ENCODE measurements at places on chromosomes 12 and 14.

DNA sequence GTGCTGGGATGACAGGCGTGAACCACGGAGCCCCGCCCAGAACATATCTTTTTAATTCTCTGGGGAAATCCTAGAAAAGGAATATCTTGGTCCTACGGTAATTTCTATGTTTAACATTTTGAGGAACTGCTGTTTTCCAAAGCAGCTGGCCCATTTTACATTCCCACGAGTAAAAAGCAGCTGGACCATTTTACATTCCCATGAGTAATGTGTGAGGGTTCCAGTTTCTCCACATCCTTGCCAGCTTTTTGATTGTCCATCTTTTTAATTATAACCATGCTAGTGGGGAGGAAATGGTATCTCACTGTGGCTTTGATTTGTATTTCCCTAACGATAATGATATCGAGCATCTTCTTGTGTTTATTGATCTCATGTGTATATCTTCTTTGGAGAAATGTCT, 4.4 kb upstream of the P2RX4 start:
- no peak overlapping the region for H3K4me3 ChIP-seq
- H3K27ac ChIP-seq: no peak overlapping the region
- H3K36me3 ChIP-seq: no peaks in the 10 kb centered on the region
- H3K4me1 ChIP-seq: peaks cover 7% of the 10 kb centered on the region
- no peak for DNase-seq
- H3K27me3 ChIP-seq: no peaks in the 10 kb centered on the region

- no peak for DNase-seq
- H3K4me3 ChIP-seq: no peak overlapping the region
- H3K27ac ChIP-seq: no peak overlapping the region
Measured at GRCh38 chr12:109595321-109595902, 21.8 kb downstream of the MVK start.

DNA sequence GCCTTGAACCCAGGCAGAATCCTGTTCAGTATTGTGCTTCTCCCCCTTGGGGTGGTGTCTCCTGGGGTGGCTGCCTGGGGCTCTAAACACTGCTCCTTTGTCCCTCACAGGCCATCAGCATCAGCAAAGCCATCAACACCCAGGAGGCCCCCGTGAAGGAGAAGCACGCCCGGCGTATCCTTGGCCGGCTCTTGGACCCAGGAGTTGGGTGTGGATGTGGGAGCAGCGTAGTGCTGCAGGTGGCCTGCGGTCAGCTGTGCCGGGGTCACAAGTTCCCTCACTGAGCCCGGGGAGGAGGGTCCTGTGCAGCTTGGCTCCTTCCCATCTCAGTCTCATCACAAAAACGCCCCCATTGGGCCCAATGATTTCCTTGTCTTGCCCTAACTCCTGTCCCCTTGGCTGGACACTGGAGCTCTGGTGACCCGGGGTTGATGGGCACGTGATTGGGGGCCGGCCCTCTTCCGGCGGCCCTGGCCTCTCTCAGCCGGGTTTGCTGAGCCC, 12.7 kb downstream of the HIP1R start:
- H3K4me3 ChIP-seq: no peak overlapping the region
- no peaks in the 10 kb centered on the region for H3K27me3 ChIP-seq
- no peak for DNase-seq
- H3K36me3 ChIP-seq: peaks cover 2% of the 10 kb centered on the region

DNA sequence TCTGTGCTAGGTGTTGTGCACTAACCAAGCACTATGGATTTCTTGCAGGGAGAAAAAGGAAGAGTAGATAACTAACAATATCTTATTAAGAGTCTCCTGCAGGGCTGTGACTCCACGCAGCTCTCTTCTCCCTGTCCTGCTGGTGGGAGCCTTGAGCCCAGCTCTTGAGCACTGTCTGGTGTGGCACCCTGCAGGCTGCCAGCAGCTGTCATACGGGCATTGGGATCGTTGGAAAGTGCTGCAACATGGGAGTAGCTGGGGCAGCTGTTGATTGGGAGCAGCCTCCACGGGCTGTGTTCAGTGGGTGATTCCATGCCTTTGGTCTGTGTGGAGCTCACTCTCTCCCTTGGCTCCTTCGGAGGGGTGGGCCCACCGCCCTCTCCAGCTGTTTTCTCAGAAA, 125.3 kb downstream of the FBXL14 start:
- H3K4me3 ChIP-seq: no peak overlapping the region
- H3K36me3 ChIP-seq: no peaks in the 10 kb centered on the region
- no peaks in the 10 kb centered on the region for H3K27me3 ChIP-seq
- no peak overlapping the region for H3K27ac ChIP-seq
- H3K4me1 ChIP-seq: peaks cover 8% of the 10 kb centered on the region
- no peak for DNase-seq

DNA sequence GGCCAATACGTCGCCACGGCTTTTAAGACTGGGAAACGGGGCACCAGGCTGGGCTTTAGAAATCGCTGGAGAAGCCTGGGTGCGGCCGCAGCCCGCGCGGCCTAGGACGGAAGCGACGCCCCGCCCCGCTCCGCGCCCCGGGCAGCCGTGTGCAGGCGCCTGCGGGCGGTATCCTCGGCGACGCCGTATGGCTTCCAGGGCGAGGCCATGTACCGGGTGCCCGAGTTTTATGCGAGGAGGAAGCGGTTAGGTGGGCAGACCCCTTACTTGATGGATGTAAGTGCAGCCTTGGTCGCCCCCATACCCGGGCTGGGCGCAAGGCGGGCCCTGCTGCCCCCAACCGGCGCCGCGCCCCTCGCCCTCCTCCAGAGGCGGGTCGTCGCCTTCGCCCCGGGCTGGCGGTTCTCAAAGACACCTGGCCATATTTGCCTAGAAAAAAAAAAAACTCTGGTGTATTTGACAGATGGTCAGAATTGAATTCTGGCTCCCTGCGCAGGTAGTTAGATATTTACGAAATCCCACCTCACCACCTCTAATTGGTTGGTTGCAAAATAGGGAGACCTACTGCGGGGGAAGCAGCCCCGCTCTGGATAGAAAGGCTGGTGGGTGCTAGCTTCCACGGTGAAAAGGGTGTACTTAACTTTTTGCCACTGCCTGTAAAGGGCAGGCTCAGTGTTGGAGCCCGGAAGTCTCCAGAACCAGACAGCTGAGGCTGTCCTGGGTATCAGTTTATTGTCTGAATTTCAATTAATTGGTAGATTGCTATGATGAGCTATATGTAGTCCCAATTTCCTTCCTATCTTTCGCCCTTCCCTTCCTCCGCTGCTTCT, at the start of gene PPP1R36:
PPP1R36 (plus strand) TSS at position 171 of the 830 bp plus-strand sequence; CDS start at position 208, 37 bp downstream.
- H3K4me1 ChIP-seq: no peaks in the 10 kb centered on the region
- DNase-seq: peak; percentile 42
- no peaks in the 10 kb centered on the region for H3K36me3 ChIP-seq
- H3K4me3 ChIP-seq: peak within 1 kb of the TSS; percentile 52
- no peaks in the 10 kb centered on the region for H3K27me3 ChIP-seq
- no peak within 1 kb of the TSS for H3K27ac ChIP-seq

- no peak overlapping the region for H3K4me3 ChIP-seq
- DNase-seq: no peak
- H3K27me3 ChIP-seq: no peaks in the 10 kb centered on the region
- peaks cover 6% of the 10 kb centered on the region for H3K4me1 ChIP-seq
- peak overlapping the region; percentile 11 for H3K27ac ChIP-seq
Measured at GRCh38 chr14:101859538-101859902, 98.0 kb downstream of the PPP2R5C start.

DNA sequence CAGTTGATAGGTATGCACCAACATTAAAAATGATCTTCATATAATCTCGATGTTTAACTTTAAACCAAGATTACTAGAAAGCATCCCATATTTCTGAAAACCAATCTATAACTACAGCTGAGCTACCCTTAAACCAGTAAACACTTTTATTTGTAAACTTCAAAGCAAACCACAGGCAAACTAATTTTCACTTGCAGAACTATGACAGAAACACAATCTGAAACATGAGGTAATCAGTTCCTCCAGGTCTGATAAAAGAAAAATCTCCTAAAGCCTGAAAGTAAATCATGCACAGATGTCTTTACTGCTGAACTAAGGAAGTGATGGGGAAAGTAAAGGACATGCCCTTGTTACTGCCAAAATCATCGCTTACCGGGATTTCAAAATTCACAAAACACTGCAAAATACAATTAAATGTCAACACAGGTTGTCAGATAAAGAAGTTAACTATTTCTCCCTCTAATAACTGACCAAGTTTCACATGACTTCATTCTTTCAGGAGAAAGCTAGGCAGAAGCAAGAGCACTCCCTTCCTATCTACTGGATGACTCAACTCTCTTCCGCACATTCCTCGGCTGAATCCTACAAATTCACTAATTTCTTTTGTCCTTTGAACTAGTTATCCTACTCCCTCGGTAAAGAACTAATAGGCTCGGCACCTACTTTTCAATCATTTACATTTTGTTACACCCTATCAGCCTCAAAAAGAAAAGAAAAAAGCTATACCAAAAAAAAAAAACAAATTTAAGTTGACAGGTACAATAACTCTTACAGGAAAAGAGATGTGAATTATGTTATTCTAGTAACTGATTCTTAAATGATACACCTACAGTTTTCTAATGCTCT, 1.4 kb downstream of the EEA1 start:
- H3K4me1 ChIP-seq: peaks cover 23% of the 10 kb centered on the region
- H3K27me3 ChIP-seq: no peaks in the 10 kb centered on the region
- H3K36me3 ChIP-seq: no peaks in the 10 kb centered on the region
- peak overlapping the region; percentile 96 for H3K27ac ChIP-seq
- peak overlapping the region; percentile 61 for H3K4me3 ChIP-seq

All from naive thymus-derived CD4-positive, alpha-beta T cell (primary cell).